ENCODE measurements at places on chromosomes 11 and 22.

GRCh38 chr22:36773935-36774334 lies 2.0 kb downstream of the IFT27 start:
- no peak for DNase-seq

- DNase-seq = no peak
Observed at GRCh38 chr11:21768388-21768787, 424.5 kb upstream of the ANO5 start.

GRCh38 chr22:43833286-43834240 lies 21.5 kb upstream of the EFCAB6 start:
- no peak for DNase-seq

DNA sequence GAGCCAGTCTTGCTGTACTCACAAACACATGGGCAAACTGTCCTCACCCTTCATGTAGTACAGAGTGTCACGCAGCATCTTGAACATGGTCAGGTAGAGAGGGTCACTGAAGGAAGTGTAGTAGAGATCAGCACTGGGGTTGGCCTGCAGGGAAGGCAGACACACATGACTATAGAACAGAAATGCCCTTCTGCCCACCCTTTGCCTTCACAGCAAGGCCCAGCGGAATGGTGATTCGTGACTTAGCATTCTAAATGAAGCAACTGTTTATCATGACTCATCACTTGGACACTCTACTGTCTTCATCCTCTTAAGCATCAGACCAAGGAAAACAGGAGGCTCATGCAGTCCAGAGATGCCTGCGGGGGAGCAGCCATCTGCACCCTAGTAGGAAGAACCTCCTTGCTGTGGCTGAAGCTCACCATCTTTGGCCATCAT lies 33.4 kb downstream of the SERPIND1 start:
- DNase-seq = no peak

- no peak for DNase-seq
Observed at GRCh38 chr11:30393012-30393411, 70.1 kb downstream of the ARL14EP start.

DNA sequence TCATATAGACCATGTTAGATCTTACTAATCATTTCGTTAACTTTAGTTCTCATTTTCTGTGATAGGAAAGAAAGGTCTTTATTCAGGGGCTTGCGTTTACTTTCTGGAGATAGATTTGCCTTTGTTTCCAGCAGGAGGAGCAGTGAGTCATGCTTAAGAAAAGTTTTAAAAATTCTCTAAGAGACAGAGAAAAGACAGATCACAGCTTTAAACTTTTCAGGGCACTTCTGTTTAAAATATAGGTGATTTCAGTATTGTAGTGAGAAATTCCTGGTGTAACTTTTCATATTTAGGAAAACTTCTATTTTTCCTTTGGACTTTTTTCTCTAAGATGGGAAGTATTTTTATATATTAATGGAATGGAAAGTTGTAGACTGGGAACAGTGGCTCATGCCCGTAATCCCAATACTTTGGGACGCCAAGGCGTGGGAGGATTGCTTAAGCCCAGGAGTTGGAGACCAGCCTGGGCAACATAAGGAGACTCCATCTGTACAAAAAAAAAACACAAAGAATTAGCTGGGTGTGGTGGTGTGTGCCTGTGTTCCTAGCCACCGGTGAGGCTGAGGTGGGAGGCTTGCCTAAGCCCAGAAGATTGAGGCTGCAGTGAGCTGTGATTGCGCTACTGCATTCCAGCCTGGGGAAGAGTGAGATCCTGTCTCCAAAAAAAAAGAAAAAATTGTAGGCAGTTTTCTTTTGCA lies 60.3 kb downstream of the ATXN10 start:
- DNase-seq = no peak

GRCh38 chr22:37953062-37953436 lies 352 bp downstream of the C22orf23 start:
- no peak for DNase-seq

GRCh38 chr11:60810569-60810968 lies 25.4 kb downstream of the MS4A10 start:
- no peak for DNase-seq

DNA sequence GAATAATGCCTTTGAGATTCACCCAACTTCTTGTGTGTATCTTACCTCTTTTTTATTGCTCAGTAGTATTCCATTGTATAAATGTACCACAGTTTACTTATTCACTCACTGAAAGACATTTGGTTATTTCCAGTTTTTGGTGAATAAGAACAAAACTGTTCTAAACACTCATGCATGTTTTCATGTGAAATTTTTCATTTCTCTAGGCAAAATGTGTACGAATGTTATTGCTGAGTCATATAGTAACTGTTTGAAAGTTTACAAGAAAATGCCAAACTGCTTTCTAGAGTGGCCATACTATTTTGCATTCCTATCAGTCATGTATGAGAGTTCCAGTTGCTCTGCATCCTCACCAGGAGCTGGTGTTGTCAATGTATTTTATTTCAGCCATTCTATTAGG lies 8.8 kb upstream of the EMSY start:
- no peak for DNase-seq

DNA sequence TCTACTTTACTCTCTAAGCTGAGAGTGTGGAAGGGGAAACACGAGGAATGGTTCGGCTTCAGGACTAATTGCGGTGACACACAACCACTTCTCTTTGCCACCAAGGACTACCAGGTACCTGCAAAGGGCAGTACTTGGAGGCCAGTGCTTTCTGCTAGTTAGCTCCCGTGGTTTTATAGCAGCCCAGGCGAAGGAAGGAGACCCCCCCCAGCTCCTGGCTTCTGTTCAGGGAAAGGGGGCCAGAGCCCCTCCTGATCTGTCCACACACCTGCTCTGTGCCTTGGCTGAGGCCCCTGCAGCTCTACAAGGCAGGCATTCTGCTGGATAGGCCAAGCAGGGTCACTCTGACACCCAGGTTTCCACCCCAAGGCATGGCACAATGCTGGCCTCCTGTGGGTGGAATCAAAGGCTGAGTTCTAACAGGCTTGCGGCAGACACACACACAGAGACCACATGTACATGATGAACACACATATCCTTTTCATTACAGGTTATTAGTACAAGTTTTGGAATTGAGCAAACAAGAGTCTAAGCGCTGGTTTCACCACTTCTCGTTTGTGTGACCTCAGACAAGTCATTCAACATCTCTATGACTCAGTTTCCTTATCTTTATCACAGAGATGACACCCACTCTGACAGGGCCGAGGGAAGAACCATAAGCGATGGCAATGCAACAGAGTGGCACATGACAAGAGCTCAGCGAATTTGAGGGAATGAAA lies 7.5 kb downstream of the SERPIND1 start:
- DNase-seq = no peak

GRCh38 chr22:24040946-24041345 lies 29.8 kb downstream of the CABIN1 start:
- no peak for DNase-seq

GRCh38 chr11:62458212-62459002 lies 39.6 kb downstream of the SCGB1A1 start:
- DNase-seq = no peak

DNA sequence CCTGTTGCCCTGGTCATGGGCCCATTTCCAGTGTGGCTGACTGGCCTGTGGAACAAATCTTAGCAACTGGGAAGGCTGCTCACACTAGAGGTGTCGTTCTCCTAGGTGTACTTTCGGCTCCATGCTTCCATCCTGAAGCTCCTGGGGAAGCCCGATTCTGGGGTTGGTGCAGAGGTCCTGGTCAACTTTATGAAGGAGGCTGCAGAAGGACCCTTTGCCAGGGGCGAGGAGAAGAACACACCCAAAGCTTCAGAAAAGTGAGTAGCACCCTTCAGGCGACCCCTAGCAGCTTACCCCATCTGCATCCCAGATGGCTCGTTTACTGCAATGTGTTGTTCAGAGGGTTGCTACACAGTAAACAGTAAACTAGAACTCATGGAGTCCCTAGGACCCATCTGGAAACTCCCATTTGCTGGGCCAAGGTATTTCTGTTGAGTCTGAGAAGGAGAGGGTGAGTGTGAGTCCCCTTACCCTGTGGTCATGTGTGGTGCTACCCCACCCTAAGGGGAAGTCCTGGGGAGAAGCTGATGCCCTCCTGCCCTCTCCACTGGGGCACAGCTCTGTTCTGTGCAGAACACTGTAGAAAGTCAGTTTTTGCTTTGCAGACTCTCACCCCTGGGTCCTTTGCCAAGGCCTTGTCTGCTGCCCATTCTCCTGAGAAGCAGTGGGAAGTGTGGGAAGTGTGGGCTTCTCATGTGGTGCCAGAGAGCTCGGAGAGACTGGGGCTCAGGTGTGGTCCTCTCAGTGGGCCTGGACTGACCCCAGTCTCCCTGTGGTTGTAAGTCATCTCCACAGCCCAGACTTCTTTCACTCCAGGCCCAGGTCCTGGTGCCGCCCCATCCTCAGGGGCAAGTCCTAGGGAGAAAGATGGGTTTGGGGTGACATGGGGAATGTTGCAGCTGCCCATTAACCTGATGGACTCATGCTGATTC lies 85.0 kb downstream of the CABIN1 start:
- DNase-seq = no peak

GRCh38 chr11:6618117-6619003 lies 862 bp downstream of the TPP1 start:
- no peak for DNase-seq

DNA sequence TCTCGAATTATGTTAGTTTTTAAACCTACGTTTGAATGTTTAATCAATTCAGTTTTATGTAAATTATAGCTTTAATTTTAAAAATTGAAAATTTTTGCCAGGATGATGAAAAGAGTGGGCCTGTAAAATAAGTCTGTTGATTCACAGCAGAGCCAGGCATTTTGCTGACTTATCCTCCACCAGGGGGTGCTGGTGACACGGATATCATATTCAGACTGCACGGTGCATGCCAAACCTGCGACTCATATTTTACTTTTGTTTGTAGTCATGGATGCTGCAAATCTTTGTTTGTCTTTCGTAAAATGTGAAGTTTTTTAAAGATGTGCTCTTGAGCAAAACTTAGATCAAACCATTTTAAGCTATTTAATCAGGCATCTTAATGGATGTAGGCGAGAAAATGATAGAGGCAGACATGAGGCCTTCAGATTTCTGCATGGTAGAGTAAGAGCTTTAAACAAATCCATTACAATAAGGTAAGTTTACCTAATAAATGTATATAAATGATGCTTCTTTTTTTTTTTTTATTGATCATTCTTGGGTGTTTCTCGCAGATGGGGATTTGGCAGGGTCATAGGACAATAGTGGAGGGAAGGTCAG lies 3.6 kb upstream of the OR8B3 start:
- no peak for DNase-seq

DNA sequence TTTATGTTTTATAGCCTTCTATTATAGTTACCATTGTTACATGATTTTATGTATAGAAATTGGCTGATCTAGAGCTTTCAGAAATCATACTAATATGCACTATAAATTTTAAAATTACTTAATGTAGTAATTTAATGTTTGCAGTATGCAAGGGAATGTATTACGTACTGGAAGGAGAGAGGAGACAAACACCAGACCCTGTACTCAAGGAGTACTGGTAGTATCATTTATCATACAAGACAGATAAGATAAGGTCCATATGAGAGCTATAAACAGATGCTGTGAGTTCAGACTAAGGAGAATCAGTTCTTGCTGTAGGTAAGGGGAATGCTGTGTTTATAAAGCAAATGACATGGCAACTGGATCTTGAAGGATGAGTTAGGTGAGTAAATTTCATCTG lies 765 bp downstream of the BCO2 start:
- DNase-seq = no peak

DNA sequence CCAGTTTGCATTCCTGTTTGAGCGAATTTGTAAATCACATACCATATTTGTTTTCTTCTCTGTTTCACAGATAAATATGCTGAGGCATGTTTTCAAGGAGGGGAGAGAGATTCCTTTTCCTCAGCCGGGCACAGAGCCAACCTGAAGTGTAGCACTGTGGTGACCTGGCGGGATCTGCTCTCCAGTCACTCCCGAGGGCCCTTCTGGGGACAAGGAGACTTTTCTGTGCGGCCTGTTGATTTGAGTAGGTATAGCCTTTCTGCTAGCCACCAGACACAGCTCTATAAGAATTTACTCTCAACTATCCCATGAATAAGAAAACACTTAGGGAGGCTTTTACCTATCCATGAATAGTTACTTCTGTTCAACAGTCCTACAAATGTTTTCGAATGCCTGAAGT lies 63.5 kb upstream of the FDX1 start:
- no peak for DNase-seq

DNA sequence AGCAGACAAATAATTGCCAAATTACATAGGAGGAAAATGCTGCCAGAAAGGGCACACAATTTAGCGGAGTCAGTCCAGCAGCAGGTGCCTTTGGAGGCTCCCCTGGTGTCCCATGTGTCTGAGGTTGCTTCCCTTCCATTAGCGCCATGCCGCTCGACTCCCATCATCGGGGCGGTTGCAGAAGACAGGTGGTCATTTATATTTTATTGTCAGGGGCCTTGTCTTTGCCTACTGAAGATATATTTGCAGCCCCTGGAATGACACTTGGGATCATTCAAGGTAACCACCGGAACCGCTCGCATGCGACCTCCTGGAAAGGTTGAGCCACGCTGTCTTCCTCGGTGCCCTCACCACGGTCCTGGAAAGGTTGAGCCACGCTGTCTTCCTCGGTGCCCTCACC lies 298.3 kb downstream of the TBC1D22A start:
- DNase-seq = no peak

DNA sequence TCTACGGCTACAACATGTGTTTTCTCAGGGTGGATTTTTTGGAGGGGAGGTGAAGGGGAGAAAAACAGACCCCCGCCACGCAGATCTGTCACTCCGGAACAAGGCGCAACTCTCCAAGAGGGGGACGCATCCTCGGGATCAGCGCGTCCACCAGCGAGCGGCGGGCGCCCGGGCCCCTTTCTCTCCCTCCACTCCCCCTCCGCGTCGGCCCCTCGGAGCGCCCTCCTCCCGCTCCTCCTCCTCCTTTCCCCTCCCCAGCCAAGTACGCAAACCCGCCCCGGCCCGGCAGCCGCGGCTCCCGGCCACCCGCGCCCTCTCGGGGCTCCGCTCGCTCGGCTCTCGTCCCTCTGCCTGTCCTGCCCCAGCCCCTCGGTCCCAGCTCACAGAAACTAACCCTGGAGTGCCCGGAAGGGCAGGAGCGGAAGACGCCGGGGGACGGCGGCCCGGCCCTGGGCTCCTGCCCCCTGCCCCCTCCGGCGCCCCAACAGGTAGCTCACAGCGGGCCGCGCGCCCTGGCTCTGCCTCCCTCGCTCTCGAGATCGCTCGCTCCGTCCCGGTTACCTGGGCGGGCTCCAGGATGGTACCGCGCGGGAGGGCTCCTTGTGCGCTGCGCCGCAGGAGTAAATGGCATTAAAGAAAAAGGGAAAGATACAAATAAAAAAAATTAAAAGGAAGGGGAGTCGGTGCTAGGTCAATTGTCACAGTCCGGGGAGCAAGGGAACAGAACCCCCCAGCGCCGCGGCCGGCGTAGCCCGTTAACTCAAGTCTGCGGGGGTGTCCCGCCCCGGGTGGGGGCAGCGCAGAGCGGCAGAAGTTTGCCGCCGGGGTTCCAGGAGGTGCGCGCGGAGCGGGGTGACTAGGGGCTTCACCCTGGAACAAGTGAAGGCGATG lies 131.4 kb upstream of the C11orf58 start:
- no peak for DNase-seq

- DNase-seq = no peak
Observed at GRCh38 chr11:80519596-80520506, 1079.0 kb upstream of the TENM4 start.

Measured in esophagus squamous epithelium (tissue), 5 donors.